ENCODE measurements at places on chromosomes 12 and 14. TPM values are rescaled to one million over a fixed set of nuclear protein-coding genes. Genes with fewer than 3 reads are reported as not detected.

DNA sequence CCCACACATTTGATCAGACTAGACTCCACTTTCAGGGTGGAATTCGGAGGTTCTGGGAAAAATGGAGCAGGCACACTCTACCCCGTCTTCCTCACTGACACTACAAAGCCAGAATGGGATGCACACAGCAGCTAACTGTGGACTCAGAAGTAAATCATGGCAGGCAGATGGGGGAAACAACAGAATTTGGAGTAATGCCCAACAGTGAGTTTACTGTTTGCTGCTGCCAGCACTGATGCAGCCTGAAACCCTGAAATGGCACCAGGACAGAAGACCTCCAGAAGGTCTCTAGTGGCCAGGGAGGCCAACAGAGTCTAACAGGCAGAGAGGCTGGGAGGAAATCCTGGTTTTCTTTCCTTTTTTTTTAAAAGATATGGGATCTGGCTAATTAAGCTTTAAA is 24.6 kb downstream of the KCTD10 start:
- DNase-seq: no peak
- no peaks in the 10 kb centered on the region for H3K27me3 ChIP-seq
- no peak overlapping the region for H3K27ac ChIP-seq
- peaks cover 14% of the 10 kb centered on the region for H3K4me1 ChIP-seq
- H3K36me3 ChIP-seq: peaks cover 55% of the 10 kb centered on the region

DNA sequence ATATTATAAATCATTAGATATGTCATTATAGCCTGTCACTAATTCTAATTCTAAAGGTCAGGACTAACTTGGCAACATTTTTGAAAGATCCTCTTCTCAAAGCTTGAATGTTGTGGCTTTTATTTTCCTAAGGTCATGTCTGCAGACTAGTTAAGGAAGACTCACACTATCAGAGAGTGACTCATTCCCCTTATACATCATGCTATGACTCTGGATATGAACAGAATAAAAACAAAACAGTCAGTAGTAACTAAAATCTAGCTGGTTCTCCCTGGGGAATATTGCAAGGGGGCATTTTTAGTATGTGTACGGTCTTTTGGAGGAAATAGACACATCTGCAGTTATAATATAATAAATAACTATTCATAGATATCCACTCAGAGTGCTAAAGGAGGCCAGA is 170.6 kb downstream of the SLC2A13 start:
- DNase-seq: no peak
- H3K4me3 ChIP-seq: no peak overlapping the region
- H3K27me3 ChIP-seq: no peaks in the 10 kb centered on the region
- H3K4me1 ChIP-seq: no peaks in the 10 kb centered on the region

DNA sequence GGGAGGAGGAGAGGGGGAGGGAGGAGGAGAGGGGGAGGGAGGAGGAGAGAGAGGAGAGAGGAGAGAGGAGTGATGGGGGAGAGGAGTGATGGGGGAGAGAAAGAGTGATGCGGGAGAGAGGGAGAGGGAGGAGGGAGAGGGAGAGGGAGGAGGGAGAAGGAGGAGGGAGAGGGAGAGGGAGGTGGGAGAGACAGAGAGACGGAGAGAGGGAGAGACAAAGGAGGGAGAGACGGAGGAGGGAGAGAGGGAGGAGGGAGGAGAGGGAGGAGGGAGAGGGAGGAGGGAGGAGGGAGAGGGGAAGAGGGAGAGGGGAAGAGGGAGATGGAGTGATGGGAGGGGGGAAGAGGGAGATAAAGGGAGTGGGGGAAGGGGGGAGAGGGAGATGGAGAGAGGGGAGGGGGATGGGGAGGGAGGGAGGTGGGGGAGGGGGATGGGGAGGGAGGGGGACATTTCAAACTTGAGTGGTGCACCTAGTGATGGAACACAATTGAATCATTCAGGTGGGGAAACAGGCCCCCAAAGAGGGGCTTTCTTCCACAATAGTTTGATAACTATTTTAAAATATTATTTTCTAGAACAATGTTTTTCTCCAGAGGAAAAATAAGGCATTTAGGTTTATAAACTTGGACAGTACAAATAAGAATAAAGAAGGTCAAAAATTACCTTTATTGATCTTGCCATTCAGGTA is 46.8 kb upstream of the RBM19 start:
- H3K36me3 ChIP-seq: no peaks in the 10 kb centered on the region
- no peak overlapping the region for H3K27ac ChIP-seq
- H3K27me3 ChIP-seq: peaks cover 60% of the 10 kb centered on the region
- DNase-seq: no peak

DNA sequence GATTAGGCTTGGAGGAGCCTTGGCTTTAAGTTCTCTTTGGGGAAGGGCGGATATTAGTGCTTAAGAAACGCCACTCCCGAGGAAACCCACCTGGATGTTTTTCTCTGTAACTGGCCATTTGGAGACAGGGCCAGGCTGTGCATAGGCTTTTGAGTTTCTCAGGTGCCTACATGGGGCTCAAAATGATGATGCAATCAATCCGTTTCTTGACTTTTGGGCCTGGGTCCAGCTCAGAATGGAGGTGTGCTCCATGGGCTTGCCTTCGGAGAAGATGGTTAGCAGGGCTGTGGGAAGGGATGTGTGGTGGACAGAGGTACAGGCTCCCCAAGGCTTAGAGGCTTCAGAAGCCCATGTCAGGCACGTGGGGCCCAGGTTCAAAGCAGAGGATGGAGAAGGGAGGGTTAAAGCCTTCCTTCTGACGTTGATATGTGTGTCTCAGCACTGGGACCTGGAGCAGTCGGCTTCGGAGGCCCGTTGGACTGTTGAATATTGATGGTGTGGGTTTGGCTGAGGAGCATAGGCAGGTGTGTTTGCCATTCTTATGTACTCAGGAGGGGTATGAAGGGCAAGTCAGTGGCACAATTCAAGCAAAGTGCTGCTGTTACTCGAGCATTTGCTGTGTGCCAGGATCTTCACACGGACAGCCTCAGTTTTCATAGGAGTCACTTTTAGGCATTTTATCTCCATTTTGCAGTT is 82.8 kb downstream of the SLC25A47 start:
- H3K27ac ChIP-seq: no peak overlapping the region
- no peak overlapping the region for H3K4me3 ChIP-seq
- H3K36me3 ChIP-seq: peaks cover 3% of the 10 kb centered on the region
- no peaks in the 10 kb centered on the region for H3K27me3 ChIP-seq

DNA sequence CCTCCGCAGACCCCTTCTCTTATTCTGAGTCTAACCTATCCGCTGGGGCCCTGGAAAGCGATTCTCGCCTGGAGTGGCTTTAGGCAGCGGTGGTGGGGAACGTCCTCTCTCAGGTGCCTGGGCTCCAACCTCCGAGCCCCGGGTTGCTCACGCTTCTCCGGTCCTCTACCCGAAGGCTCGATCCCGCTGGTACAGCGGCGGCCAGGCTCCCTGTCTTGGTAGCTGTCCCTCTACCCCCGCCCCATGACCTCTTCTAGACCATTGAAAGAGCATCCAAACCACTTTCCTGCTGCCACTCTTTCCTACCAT is 505 bp upstream of the HEBP1 start:
- peaks cover 17% of the 10 kb centered on the region for H3K4me1 ChIP-seq
- H3K27me3 ChIP-seq: peaks cover 7% of the 10 kb centered on the region
- H3K4me3 ChIP-seq: peak overlapping the region; percentile 96
- H3K36me3 ChIP-seq: peaks cover 31% of the 10 kb centered on the region

DNA sequence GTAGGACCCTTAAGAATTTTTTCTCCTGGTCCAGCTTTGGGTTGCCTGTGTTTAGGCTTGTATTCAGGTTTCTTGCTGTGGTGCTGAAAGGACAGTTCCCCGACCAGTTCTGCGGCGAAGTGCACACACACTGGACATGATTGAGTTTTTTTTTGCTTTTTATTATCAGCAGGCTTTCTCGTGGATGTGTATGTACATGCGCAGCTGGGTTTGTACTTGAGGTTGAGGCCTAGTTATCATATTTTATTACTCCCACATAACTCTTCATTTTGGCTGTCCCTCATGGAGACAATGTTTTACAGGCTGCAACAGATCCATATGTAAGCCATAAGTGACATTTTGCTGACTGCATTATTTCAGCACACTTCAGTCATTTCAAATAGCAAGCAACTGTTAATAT is 2.5 kb downstream of the SCN8A start:
- no peak for DNase-seq
- H3K27ac ChIP-seq: no peak overlapping the region
- H3K4me3 ChIP-seq: peak overlapping the region; percentile 6
- H3K4me1 ChIP-seq: peaks cover 10% of the 10 kb centered on the region

GRCh38 chr12:128789356-128789929 is 34.3 kb downstream of the SLC15A4 start:
- H3K27me3 ChIP-seq: no peaks in the 10 kb centered on the region
- peaks cover 16% of the 10 kb centered on the region for H3K36me3 ChIP-seq
- DNase-seq: no peak
- no peak overlapping the region for H3K4me3 ChIP-seq
- H3K27ac ChIP-seq: no peak overlapping the region

GRCh38 chr14:37595809-37596621 is 586 bp downstream of the TTC6 start:
- peak overlapping the region; percentile 94 for H3K4me3 ChIP-seq
- H3K36me3 ChIP-seq: peaks cover 7% of the 10 kb centered on the region
- peak overlapping the region; percentile 99 for H3K27ac ChIP-seq
- H3K4me1 ChIP-seq: peaks cover 19% of the 10 kb centered on the region
- no peak for DNase-seq
- peaks cover 87% of the 10 kb centered on the region for H3K27me3 ChIP-seq

- H3K4me1 ChIP-seq: no peaks in the 10 kb centered on the region
- no peak overlapping the region for H3K4me3 ChIP-seq
- no peak for DNase-seq
- no peak overlapping the region for H3K27ac ChIP-seq
- peaks cover 44% of the 10 kb centered on the region for H3K27me3 ChIP-seq
- H3K36me3 ChIP-seq: no peaks in the 10 kb centered on the region
Measured at GRCh38 chr12:16189849-16190248, 87.6 kb downstream of the SLC15A5 start.

Gene RIC8B
- 9.8 TPM for total RNA-seq

DNA sequence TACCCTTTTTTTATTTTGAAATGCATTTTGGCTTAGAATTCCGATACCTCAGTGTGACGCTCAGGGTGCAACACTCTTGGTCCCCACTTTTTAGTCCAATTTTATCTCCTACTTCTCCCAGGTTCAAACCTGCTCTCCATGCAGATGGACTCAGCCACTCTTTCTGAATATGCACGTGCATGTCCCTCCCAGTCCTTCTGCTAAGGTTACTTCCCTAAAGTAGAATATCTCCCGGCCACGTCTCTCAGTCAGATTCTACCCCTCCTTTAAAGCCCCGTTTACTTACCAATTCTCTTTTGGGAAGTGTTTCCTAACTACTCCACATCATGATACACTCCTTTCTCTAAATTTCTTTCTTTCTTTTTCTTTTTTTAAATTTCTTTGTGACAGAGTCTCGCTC is 15.5 kb upstream of the PARP11 start:
- no peak overlapping the region for H3K4me3 ChIP-seq
- H3K27me3 ChIP-seq: peaks cover 3% of the 10 kb centered on the region
- no peak overlapping the region for H3K27ac ChIP-seq
- DNase-seq: no peak

DNA sequence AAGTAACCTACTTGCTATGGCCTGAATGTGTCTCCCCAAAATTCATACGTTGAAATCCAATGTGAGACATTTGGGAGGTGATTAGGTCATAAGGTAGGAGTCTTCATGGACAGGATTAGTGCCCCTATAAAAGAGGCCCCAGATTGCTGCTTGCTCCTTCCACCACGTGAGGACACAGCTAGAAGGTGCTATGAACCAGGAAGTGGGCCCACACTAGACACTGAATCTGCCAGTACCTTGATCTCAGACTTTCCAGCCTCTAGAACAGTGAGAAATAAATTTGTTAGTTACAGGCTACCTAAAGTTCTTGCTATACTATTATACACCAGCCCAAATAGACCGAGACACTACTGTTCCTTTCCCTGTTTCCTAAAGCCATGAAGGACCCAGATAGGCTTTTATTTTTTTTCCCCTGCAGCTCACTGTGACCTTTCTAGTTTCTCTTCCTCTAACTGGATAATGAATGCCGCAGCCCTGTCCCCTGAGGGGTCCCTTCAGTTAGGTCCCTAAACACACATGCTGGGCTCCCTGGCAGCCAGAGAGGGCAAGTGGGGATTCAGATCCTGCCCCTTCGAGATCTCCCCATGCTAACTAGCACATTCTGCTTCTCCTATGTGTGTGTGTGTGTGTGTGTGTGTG is 19.3 kb downstream of the SLC25A3 start:
- H3K4me1 ChIP-seq: peaks cover 5% of the 10 kb centered on the region
- no peak overlapping the region for H3K4me3 ChIP-seq
- no peaks in the 10 kb centered on the region for H3K27me3 ChIP-seq
- no peak for DNase-seq
- H3K36me3 ChIP-seq: peaks cover 6% of the 10 kb centered on the region

Gene SNRPF
- total RNA-seq: 42.9 TPM

DNA sequence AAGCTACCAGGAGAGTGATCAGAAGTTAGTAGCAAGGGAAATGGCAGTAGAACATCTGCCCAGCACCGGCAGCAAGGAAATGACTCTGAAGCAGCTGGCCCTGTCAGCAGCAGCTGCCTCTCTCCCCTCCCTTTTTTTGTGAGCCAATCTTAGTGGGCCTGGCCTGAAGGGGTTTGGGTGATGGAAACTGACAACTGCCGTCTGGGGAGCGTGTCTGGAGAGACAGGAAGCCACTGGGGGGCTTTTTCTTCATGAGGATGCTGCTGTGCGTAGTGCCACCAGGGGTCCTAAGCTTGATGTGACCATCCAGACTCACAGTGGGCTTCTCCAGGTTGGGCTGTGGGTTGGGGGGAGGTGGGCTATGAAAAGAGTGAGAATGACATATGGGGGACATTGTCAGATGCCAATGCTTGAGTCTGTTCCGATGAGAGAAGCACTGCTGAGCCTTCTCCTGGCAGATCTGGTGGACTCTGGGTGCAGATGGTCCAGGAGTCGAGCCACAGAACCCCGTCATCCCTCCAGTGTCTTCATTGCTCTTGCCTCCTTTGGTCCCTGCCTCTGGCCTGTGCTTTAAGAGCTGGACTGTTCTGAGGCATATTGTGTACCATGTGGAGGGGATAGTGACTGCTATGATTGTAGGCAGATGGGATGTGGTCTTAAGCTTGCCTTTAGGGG is 87.6 kb upstream of the HIF1A start:
- peaks cover 40% of the 10 kb centered on the region for H3K4me1 ChIP-seq
- no peaks in the 10 kb centered on the region for H3K27me3 ChIP-seq
- no peaks in the 10 kb centered on the region for H3K36me3 ChIP-seq
- no peak overlapping the region for H3K27ac ChIP-seq
- H3K4me3 ChIP-seq: no peak overlapping the region

Gene VRTN
- total RNA-seq: not detected

Measured in type B pancreatic cell (in vitro differentiated cells).